ENCODE measurements at places on chromosomes 6 and 20.

DNA sequence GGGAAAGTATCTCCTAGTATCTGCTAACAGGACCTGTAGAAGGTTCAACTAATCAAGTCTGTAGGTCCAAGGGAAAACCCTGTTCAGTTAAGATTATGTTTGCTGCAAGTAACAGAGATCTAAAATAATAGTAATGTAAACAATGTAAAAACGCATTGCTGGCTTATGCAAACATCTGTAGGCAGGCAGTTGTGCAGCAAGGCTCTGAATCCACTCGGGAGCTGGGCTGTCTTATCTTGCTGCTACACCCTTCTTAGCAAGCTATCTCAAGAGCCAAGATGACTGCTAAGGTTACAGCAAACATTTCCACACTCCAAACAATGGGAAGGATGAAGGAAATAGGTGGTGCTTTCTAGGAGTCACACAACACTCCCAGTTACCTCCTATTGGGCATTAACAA, 397.3 kb upstream of the NRSN1 start:
- no peak for DNase-seq

DNA sequence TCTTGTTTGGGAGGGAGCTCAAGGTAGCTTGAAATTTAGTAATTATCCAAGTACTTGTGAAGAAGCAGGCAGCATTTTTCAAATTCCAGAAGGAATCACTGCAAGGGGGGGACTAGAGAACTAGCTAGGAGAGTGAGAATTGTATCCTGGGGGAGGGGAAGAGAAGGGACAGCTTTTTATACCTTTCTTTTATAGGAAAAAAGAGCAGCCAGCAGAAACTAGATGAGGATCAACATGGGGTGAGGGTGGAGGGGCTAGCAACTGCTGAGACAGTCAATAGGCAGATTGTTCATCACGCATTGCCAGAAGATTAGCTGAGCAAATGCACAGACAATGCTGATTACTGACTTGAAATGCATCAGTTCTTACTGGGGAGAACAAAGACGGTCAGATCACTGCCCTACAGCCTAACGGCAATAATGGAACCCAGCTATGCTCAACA, 514.3 kb upstream of the CITED2 start:
- no peak for DNase-seq

GRCh38 chr20:57346477-57346876, 4.6 kb upstream of the RAE1 start:
- DNase-seq, result peak; percentile 67

DNA sequence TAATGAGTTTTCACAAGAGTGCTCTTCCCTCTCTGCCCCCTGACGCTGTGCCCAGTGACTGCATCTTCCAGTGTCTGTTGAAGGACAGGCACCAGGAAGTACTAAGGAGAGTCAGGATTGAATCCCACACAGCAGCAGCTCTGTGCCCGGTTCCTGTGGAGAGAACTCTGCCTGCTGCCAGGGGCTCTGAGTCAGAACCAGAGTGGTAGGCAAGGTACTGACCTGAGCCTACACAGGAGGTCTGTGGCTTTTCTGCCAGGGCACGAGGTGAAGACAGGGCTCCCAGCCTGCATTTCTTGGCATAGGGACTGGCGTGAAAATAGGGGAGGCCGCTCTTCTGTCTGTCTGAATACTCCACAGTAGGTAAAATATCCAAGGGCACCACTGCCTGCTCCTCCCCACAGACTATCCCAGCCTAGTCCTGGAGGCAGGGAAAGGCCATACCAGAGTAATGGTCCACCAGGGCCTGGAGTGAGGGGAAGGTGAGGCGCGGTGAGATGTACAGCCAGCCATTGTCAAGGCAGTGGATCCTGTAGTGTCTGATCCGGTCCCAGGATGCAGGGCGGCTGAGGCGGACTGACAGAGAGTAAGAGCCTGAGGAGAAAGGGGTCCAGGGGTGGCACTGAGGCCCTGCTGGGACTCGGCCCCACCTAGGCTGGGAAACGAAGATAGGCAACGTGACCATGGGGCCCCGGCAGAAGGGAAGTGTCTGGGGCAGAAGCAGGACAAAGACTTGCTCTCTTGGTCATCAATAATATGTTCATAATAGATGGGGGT, 9.4 kb downstream of the RAB5IF start:
- no peak for DNase-seq

GRCh38 chr6:133369773-133370272, 128.7 kb downstream of the EYA4 start:
- no peak for DNase-seq

- DNase-seq, result no peak
These were observed 363.9 kb downstream of the PREX1 start for GRCh38 chr20:48463916-48464315.

DNA sequence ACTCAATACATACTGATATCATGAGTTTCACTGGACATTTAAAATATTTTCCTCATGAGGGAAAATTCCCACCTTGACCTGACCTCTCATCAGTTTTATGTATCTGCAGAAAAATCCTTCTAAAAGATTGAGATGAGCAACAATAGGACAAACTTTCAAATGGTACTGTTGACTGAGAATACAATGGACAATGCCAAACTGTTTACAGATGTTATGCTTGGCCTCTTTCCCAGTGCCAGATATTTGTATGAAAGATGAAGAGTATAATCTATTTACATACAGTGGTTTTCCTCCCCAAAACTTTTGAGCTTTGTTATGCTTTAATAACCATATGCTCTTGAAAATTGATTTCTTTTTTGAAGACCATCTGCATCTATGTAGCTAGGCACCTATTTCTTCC, 245.1 kb upstream of the RSPO3 start:
- no peak for DNase-seq

- DNase-seq, result no peak
These were observed 23.8 kb downstream of the PCNA start for GRCh38 chr20:5095931-5096330.

- DNase-seq, result no peak
These were observed 262.5 kb downstream of the FRK start for GRCh38 chr6:115798229-115798628.

GRCh38 chr6:49462071-49462470, 982 bp downstream of the MMUT start:
- DNase-seq, result no peak

GRCh38 chr6:127484212-127484863, 25.1 kb upstream of the KIAA0408 start:
- DNase-seq, result no peak

DNA sequence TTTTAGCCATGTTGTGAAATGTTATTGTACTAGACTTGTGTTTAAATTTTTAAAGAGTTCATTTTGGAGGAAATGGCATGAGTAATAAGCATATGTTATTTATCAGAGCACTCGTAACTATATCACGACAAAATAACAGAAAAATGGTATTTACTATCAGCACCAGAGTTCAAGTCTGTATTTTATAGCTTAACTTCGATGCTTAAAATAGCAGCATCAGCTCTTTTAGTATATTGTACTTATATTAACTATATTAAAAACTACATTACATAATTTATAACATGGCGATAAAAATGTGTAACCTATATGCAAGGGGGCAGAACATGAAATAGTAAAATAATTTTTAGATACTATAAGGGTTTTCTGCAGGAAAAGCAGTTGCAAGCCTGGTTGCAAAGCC, 52.9 kb downstream of the ABRACL start:
- no peak for DNase-seq

- DNase-seq, result no peak
These were observed 36.3 kb downstream of the CARMIL1 start for GRCh38 chr6:25315194-25316177.

DNA sequence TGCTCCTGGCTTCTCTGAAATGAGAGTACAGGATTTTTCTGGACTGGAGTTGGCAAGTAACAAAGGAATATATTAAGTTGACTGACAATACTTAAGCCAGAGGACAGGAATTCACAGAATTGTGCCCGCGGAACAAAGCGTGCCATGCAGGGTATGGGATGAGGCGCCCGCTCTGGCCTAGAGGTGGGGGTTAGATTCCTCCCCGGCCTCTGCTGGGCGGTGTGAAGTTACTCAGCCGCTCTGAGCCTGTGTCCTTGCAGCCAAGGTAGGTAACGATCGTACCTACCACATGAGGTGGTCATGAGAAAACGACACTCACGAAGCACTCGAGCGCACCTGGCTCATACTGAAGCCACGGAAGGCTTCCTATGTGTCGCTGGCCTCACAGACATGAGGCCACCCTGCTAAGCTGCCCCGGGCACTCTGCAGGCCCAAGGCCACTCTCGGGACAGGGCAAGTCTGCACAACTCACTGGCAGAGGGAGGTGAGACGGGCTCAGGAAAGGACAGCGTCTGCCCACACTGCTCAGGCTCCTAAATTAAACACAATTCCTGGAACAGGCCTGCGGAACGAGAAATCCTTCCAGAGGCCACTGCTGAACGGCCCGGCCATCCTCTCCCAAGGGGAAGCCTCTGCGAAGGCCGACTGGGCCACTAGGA, 70.8 kb downstream of the PSMG4 start:
- DNase-seq, result no peak

DNA sequence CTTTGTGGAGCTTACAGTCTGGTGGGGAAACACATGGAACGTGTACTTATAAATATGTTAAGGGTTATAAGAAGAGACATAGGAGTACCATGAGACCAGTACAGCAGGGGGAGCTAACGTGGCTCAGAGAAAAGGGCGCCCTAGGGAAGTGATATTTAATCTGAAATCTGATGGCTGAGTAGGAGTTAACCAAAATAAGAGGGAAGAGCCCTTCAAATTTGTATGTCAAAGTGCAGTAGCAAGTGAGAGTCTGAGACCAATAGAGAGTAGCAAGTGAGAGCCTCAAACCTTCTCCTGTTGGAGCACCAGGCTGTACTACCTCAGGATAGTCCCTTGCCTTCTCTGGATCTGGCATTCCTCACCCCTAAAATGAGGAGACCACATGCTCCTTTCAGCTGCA, 6.1 kb upstream of the PKIG start:
- DNase-seq, result no peak

- DNase-seq, result no peak
These were observed 75.1 kb downstream of the ARID1B start for GRCh38 chr6:156852147-156852857.

GRCh38 chr20:11076434-11077105, 402.8 kb upstream of the JAG1 start:
- DNase-seq, result no peak

DNA sequence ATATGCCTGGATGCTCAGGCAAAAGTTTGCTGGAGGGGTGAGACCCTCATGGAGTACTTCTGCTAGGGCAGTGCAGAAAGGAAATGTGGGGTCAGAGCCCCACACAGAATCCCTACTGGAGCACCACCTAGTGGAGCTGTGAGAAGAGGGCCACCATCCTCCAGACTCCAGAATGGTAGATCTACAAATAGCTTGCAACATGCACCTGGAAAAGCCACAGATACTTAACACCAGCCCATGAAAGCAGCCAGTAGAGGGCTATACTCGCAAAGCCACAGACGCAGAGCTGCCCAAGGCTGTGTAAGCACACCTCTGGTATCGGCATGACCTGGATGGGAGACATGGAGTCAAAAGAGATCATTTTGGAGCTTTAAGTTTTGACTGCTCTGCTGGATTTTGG, 60.7 kb upstream of the GJE1 start:
- DNase-seq, result no peak

DNA sequence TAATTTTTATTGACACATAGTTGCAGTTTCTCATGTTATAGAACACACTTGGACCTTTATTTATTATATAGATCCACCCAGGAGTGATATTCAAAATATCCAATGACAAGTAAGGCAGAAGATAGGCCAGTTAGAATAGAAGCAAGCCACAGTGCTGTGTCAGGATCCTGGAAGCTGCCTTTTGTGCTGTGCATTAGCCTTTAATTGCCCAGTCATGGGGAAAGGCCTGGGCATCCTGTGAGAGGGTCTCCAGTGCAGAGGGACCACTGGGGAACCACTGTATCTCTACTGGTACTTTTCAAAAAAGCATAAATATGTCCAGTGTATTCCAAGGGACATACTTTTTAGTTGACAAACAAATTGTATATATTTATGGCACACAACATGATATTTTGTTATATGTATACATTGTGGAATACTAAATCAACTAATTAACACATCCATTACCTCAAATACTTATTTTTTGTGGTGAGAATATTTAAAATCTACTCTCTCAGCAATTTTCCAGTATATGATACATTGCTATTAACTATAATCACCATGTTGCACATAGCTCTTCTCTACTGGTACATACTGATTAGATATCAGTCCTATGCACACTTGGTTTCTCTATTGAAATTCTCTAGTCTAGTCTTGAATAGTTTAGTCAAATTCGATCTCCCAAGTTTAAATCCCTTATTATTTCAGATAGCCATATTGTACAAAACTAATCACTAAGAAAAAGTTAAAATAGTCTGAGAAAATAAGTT, 59.5 kb downstream of the CDC40 start:
- DNase-seq, result no peak

GRCh38 chr6:155270561-155271091, 6.8 kb downstream of the CLDN20 start:
- no peak for DNase-seq

- no peak for DNase-seq
These were observed 489.6 kb downstream of the BMP2 start for GRCh38 chr20:7257099-7257498.

- no peak for DNase-seq
These were observed 26.1 kb downstream of the NPEPL1 start for GRCh38 chr20:58718729-58719128.

GRCh38 chr6:126367849-126368248, 27.9 kb downstream of the CENPW start:
- no peak for DNase-seq

DNA sequence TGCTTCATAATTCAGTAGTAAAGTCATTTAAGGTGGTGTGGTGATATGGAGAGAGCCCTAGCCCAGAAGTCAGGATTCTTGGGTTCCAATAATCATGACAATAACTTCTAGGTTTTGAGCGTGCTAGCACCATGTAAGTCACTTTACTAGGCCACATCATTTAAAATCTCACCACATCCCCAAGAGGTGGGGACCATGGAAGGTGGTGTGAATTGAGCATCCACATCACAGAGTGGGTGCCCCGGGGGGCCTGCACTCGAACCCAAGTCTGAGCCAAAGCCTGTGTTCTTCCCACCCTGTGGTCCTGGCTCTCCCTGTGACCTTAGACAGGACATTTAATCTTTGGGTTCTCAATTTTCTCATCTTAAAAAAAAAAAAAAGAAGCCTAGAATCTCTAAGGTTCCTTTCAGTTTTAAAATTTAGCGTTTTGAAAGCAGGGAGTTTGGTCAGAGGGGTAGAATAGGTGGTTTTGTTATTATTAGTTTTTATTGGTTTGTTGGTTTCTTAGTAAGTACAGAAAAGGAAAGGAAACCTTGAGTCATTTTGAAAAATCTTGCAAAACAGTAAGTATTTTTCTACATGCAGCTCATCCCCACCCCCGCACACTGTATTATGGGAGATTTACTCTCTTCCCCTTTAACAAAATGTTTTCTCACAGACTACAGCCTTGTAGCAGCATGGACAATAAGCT, 26.4 kb downstream of the ARMC2 start:
- peak; percentile 26 for DNase-seq

- no peak for DNase-seq
These were observed 74.5 kb upstream of the AHI1 start for GRCh38 chr6:135572051-135572450.

DNA sequence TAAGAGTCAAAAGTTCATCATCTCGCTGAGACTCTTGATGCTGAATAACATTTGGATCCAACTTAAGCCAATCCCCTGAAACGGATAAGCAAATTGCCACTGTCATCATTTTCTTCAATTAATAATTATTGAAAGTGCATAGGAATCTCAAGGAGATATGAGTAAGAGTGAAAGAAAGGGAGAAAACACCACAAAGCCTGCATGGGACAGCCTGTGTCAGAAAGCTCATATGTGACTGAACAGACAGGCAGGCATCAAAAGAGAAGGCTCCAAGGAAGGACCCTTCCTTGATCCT, 13.3 kb downstream of the ATXN1 start:
- no peak for DNase-seq

- no peak for DNase-seq
These were observed 31.8 kb downstream of the GFOD1 start for GRCh38 chr6:13455552-13455966.

GRCh38 chr6:122284848-122285247, 114.6 kb upstream of the HSF2 start:
- no peak for DNase-seq

Measured in effector memory CD8-positive, alpha-beta T cell (primary cell).